ENCODE measurements at places on chromosomes 2 and 18.
A peak's percentile ranks its signal among the peaks of the same experiment; 100 is the strongest.

DNA sequence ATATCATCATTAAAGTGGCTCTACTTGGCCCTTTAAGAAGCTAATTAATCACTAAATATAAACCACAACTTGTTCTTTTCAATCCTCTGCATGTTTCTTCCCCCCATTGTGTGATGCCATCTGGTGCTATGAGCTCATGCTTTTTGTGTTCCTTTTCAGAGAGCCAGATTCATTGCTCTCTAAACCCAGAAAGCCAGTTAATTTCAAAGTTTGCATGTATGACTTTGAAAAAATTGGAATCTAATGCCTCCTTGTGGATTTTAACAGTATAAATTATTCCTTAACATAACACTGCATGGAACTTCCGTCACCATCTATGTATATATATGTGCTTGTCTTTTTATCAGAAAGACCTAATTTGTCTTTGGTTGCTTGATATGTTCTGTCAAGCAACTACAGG is 31.1 kb downstream of the TMEM178A start:
- peak; percentile 77 for DNase-seq

GRCh38 chr2:88307817-88308216 is 137.7 kb downstream of the THNSL2 start:
- no peak for DNase-seq

DNA sequence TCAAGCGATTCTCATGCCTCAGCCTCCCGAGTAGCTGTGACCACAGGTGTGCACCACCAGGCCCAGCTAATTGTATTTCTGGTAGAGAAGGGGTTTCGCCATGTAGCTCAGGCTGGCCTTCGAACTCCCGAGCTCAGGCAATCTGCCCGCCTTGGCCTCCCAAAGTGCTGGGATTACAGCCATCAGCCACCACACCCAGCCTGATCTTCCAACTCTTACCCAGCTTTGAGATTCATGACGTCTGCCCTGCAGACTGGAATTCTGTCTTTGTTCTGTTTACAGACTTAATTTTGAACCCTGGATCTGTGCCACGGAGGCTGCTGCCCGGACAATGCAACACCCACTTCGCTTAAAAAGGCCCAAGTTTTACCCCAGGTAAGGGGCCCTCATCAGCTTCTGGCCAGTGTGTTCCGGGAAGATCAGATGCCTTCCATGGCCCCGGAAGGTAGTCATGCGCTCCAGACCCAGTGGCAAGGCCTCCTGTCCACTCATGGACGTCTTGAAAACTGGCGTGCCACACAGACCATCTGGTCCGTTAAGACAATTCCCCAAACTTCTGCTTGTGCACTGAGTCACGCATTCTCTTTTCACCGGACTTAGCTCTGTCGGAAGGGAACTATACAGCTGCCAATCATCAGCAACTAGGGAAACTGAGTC is 5.5 kb downstream of the PXDN start:
- DNase-seq = no peak

GRCh38 chr2:25483607-25484266 is 142.0 kb upstream of the DNMT3A start:
- no peak for DNase-seq

DNA sequence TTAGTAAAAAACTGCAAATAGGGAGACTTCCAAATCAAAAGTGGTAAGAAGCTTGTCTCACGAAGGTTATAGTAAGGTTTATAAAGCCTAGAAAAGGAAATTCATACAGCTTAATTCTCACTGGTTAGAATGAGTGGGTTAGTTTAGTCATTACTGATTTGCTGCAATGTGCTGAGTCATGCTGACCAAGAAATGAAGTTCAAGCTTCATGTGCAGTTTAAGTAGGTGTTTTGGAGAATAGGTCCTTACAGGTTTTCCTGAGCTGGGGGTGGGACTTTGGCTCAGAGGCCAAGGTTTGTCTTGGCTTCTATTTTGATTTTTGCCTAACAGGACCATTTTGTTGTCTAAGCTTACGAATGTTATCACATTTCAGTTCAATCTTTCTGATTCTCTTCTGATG is 15.1 kb downstream of the CLIP4 start:
- DNase-seq = no peak

DNA sequence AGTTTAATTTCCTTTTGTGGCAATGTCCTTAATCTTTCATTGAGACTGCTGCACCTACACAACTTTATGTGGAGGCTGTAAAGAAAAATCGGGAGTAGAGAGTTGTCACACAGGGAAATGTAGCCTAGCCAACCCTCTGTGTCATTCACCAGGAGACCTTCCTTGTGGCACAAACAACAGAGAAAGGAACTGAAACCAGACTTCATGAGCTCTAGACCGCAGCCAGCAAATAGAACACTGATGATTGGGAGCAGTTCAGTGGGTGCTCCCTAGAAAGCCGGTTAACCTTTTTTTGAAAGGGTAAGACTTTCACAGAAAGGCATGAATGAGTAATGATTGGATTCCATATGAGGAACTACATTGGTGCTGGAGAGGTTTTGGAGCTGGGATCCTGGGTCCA is 1752.4 kb upstream of the CELF4 start:
- no peak for DNase-seq

- DNase-seq = no peak
These were observed 5.8 kb downstream of the SH3RF3 start for GRCh38 chr2:109134741-109135358.

GRCh38 chr18:55461848-55462247 is 126.1 kb downstream of the TCF4 start:
- no peak for DNase-seq

- DNase-seq = peak; percentile 90
These were observed 187.2 kb upstream of the FANCL start for GRCh38 chr2:58428096-58429013.

DNA sequence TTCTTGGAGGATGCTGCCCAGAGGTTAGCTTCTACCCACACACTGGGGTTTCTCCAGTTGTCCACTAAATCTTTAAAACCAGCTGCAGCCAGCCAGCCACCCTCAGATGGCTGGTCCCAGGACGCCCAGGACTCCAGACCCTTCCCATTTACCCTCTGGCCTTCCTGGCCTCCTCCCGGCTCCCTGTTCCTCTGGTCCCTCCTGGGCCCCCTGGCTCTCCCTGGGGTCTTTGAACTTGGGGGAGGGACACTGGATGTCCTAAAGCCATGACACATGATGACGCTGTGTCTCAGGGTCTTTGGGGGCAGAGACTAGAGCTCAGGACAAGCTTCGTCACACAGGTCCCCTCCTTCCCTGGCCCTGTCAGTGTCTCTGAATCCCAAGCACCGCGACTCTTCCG is 201.1 kb upstream of the HDAC4 start:
- no peak for DNase-seq

GRCh38 chr2:241503776-241504392 is 4.5 kb downstream of the STK25 start:
- DNase-seq = no peak

- no peak for DNase-seq
These were observed 319.4 kb upstream of the RBMS1 start for GRCh38 chr2:160812830-160813505.

DNA sequence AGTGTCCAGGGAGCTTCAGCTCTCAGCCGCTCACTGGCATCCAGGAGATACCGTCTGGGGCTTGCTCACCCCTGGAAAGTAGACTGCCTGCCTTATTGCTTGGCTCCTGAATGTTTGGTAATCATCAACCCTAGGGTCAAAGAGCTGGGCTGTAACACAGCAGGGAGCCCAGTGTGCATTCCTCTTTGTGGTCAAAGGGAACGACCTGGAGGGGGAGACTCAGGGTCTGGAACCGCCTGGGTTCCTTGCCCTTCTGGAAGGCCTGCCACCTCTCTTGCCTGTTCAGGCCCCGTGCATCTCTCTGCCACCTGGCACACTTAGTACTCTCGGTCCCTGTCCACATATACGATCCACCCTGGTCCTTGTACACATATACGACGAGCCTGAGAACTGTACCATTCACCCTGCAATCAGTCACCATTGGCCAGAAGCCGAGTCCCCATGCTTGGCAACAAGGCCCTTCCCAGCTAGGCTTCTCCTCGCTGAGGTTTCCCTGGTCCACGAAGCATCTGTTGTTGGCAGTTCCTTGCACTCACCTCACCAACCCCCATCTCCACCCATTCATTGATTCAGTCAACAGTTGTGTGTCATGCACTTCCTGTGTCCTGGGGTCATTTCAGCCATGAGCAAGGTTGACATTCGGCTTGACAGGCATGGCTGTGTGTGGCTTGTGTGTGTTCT is at the start of gene NAT8:
Gene NAT8, minus strand, starts transcription at position 85 of the 681 bp plus-strand sequence. CDS start 794 bp downstream, outside the sequence.
- DNase-seq = no peak

DNA sequence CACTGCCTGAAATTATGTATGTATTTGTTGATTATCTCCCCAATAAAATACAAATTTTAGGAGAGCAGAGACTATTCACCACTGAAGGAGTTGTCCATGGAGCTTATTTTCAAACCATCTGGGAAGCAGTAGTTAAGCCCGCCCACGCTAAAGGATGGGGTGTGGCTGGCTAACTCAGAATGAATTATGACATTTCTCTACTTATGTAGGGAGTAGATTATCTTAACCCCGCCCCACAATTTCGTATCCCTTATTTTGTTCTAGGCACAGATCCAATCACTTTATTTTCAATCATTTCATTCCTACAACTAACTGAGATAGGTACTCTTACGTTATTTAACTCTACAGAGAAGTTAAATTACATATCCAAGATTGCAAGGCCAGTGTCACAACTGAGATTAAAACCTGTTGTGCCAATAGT is 1.4 kb upstream of the LAPTM4A start:
- peak; percentile 79 for DNase-seq

DNA sequence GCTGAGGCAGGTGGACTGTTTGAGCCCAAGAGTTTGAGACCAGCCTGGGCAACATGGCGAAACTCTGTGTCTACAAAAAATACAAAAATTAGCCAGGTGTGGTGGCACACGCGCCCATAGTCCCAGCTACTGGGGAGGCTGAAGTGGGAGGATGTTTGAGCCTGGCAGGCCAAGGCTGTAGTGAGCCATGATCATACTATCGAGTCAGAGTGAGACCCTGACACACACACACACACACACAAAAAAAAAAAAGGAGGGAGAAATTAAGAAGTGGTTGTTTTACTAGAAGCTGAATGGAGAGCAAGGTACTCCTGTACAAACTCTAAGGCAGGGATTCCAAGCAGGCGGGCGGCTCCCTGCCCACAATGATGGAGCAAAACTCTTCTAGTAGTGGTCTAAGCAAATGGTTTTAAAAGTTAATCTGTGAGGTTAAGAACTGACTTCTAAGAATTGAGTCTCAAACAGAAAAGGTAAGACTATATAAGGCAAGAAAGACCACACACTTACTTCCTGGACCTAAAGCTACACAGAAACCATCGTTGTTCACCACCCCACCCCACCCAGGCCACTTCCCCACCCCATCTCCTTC is 2.6 kb downstream of the ANKRD44 start:
- no peak for DNase-seq

GRCh38 chr2:238916176-238916874 is 68.4 kb downstream of the TWIST2 start:
- DNase-seq = no peak

GRCh38 chr2:239684271-239684810 is 283.5 kb upstream of the HDAC4 start:
- no peak for DNase-seq

GRCh38 chr2:48205137-48205798 is 299.0 kb upstream of the FBXO11 start:
- peak; percentile 43 for DNase-seq

GRCh38 chr2:2586068-2586776 is 255.1 kb upstream of the MYT1L start:
- DNase-seq = no peak

- no peak for DNase-seq
These were observed 11.9 kb downstream of the SMAD7 start for GRCh38 chr18:48938827-48939204.

GRCh38 chr2:47896450-47896968 is 9.8 kb downstream of the FBXO11 start:
- DNase-seq = no peak

- DNase-seq = peak; percentile 24
These were observed 44.7 kb upstream of the SNED1 start for GRCh38 chr2:240953426-240954410.

DNA sequence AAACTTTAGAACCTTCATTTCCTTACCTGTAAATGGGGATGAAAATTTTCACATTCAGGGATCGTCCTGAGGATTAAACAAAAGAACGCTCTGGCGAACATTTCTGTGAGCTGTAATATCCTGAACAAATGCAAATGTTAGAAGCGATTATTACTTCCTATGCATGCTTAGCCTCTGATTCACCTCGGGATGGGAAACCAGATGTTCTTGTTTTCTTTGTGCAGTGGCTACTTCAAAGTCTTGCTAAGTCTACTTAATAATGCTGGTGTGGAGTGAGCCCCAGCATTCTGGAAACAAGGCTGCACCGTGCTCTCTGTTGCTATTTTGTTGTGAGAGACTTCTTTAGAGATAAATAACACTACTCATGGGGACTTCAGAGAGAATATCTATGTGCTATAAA is 119.1 kb upstream of the PELI1 start:
- DNase-seq = peak; percentile 62

GRCh38 chr2:43462866-43463641 is 132.8 kb downstream of the THADA start:
- DNase-seq = peak; percentile 63

- no peak for DNase-seq
These were observed 717.4 kb downstream of the GALR1 start for GRCh38 chr18:77967071-77967470.

DNA sequence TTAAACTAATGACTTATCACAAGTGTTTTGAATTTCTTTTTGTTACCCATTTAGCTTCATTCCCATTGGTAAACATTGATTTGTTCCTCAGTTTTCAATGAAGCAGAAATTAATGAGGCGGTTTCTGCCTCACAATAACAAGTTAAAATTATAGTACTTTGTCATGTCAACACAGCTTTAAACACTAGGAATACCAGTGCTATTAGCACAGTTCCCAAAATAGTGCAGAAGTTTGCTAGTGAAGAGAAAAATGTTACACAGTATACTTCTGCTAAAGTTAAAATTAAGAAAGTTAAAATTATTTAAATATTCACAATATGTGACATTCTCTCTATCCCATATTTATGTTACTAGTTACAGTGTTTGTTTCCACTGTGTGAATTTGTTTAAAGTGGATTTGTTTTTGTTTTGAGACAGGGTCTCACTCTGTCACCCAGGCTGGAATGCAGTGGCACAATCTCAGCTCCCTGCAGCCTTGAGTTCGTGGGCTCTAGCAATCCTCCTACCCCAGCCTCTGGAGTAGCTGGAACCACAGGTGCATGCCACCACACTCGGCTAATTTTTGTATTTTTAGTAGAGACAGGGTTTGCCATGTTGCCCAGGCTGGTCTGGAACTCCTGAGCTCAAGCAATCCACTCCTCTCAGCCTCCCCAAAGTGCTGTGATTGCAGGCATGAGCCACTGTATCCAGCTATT is 3.8 kb upstream of the CHN1 start:
- DNase-seq = no peak

DNA sequence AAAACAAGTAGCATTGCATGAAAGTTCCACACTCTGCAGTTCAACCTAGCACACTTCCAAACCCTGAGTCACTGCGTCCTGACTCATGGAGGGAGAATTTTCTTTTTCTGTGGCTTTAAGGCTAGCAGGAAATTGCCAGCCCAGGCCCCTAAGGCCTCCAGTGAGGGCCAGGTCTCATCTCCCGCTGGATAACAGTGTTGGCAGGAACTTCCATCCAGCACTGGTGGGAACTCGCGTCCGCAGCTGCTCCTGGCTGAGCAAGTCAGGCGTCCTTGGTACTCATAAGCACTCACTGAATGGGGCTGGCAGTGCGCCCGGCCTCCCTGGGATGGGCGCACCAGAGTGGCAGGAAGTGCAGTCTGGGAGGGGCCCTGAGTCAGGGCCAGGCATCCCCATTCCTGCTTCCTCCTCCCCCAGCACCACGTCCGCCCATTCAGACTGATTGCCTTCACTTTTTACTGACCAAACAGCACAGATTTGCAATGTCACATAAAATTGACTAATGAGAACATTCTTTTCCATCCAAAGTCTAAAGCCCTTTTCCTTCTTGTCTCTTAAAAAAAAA is 14.3 kb downstream of the MALL start:
- DNase-seq = peak; percentile 59

- DNase-seq = peak; percentile 85
These were observed 46.0 kb downstream of the LRRFIP1 start for GRCh38 chr2:237673130-237674001.

All from eye (tissue), 1 donor.